ENCODE measurements at places on chromosomes 2 and 18.

GRCh38 chr2:200193331-200193730, 113.2 kb upstream of the SPATS2L start:
- DNase-seq = no peak

DNA sequence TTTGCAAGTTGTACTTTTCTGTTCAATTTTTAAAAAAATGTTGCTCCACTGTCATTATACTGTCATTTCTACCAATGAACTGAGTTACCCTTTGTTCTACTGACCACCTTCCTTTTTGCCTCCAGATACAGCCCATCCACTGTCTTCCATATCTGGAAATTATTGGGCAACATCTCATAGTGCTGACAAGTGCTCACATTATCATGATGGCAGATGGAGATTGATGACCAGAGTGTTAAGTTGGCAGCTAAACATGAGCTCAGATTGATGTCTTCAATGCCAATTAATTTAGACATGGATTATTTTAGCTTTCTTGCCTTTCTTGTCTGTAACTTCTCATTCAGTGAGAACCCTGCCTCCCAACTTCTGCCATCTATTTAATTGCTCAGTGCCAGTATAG, 76.6 kb downstream of the KIAA1328 start:
- no peak for DNase-seq

DNA sequence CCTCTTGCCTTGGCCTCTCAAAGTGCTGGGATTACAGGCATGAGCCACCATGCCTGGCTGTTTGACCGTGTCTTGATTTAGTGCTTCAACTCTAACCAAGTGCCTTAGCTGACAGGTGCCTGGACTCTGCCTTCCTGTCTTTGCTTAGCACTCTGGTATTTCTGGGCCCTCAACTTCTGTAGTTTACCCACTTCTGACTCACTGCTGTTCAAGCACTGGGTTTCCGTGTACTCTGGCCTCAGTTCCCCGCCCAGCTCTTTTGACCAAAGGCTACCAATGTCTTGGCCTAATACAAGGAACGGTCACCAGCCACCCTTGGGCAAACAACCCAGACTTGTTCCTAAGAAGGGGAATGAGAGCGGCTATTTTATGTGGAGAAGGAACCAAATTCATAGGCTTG, 35.7 kb upstream of the CABLES1 start:
- no peak for DNase-seq

- DNase-seq = no peak
These were observed 38.7 kb upstream of the ANXA4 start for GRCh38 chr2:69703189-69703588.

- no peak for DNase-seq
These were observed 62.3 kb upstream of the ACYP2 start for GRCh38 chr2:54052825-54053718.

DNA sequence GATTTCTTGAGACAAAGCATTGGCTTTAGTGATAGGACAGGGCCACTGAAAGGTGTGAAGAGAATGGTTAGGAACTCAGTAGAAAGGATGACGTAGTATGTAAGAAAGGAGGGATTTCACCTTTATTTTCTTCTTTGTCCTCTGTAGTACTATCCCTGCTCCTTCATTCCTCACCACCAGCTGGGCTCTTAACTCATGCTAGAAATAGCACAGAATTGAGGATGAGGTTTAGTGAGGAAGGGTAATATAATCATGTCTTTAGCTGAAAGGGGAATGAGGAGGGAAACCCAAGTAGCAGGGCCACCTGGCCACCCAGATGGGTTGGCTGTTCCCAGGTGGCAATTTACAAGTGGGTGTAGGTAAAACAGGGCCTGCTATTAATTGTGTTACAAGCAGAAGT, 15.2 kb downstream of the ACVR2A start:
- DNase-seq = no peak

GRCh38 chr18:78831603-78832002, 148.0 kb upstream of the SALL3 start:
- DNase-seq = no peak

DNA sequence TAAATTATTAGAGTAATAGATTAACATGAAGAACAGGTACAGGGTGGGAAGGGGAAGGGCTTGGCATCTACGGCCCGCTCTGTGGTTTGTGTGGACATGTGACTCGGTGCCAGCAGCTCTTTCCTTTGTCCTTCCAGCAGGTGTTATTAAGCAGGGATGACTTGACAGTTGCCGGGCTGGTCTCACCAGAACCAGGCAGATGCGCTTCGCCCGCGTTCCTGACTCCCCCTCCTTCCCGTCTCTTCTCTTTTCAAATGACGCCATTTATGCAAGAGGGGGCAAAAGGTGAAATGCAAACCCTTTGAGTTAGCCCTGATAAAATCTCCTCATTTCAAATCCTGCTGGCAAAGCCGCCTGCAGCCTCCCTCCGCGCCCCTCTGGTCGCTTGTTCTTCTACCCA, 38.9 kb upstream of the MGAT4A start:
- no peak for DNase-seq

GRCh38 chr18:79912994-79913831, 38.2 kb downstream of the SLC66A2 start:
- DNase-seq = no peak

DNA sequence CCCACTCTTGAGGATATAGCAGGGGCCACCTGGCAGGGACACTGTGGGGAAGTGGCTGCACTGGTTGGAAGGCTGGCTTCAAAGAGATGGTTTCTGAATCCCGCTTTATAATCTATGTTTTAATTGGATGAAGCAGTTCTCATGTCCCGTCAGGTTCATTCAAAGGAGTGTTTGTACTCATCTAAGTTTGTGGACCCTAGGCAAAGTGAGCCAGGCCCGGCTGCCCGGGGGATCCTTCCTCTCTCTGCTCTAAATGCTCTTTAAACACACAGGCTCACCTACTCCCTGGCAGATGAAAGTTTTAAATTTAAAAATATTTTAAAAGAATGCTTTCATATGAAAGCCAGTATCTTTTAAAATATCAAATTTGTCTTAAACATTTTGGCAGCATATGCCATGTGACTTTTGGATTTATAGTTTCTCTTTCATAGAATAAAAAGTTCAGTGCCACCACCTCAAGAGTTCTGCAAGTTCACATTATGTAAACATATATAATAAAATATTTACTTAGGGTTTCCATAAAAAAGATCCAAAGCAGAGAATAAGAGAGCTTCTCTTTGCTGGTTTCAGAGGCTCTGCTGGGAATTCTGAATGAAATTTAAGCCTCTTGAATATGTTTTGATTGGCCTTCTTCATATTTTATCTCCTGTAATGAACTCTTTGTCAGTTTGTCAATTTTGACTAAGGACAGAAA, 143.5 kb upstream of the ALPP start:
- DNase-seq = no peak

DNA sequence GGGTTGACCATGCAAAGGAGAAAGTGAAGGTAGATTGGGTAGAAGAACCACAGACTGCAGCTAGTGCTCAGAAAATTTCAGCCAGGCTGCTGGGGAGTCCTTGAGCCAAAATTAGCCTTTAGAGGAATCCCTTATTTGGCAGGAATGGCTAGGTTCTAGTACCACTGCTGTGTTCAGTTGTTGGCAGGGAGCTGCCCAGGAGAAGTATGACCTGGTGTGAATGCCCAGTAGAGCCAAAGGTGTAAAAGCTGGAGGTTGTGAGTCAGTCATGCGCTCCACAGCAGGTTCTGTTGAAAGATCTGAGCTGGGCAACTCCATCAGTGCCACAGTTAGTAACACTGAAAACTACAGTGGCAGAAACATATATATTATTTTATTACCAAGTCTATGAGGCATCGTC, 36.4 kb upstream of the TBR1 start:
- DNase-seq = no peak

DNA sequence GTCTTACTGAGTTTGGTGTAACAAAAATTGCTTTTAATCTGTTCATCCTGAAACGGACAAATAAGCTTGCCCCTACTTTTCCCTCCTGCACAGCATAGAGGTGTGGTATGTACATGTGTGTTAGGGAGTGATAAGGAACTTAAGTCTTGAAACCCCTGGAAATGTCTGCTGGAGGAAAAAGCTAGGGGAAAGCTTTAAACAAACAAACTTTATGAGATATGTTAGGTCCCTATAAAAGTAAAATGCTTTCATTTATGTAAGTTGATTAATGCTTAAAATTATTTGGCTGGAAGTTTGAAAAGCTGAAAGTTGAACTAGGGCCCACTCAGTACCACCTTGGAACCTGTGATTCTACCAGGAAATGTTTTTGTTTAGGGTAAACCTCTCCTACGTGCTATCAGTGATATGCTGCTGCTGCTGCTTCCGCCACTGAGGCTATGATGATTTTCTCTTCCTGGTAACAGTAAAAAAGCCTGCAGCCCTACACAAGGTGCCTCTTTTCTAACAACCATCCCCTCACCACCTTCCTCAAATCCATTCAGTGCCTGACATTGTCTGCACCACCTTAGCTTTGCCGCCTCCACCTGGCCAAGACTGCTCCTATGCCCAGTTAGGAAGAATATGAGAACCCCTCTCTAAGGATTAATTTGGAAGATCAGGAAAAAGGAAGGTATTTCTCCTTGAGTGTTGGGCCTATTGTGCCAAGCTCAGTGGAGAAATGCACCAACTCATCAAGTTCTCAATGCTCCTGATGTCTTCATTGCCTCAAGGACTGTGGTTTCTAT, 2.5 kb upstream of the YES1 start:
- DNase-seq = no peak

GRCh38 chr2:99819766-99820165, 322.6 kb downstream of the AFF3 start:
- no peak for DNase-seq

DNA sequence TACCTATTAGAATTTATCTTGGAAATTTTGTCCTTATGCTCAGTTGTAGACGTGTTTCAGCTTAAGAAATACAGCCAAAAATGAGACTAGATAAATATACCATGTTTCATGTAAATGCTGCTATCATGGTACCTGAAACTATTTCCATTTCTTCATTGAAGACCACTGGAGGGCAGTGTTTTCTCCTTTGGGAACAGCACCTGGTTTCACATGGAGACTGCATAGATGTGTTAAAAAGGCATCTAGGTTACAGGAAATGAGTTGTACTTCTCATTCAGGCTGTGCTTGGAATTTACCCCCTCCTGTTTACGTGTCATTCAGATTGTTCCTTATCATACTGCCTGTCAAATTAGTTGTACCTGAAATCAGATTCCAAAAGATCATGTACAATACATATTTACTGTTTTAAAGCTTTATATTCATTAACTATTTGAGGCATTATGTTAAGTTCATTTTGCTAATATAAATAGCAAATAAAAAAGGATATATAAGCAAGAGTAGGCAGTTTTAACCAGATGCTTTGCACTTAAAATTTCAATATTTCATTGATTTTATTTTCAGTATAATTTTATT, 57.3 kb upstream of the PSMD14 start:
- no peak for DNase-seq

DNA sequence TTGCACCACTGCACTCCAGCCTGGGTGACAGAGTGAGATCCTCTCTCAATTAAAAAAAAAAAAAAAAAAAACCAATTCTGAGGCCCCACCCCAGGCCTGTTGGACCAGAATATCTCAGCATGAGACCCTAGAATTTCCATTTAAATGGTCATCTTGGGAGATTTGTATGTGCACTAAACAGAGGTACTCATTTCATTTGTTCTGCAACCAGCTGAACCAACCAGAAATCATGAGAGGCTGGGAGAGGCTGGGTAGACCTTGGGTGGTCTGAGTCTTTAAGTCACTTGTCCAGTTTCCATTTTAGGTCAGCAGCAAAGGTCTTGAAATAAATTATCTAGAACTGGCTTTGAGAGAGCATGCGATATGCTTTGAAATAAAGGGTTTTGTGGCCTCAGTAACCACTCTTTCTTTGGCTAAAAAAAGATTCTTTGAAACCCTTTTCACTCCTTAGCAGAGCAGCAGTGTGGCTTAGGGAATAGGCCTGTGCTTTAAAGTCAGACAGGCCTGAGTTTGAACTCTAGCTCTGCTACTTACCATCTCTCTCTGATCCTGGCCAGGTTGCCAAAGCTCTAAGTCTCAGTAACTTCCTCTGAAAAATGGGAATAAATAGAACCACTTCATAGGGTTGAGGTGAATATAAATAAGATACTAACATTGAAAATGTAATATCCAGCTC, 52.6 kb downstream of the QPCT start:
- no peak for DNase-seq

Data from activated CD4-positive, CD25-positive, alpha-beta regulatory T cell treated with anti-CD3 and anti-CD28 coated beads, Interleukin-2, amount 50 U/mL, for 16 hours (primary cell).